ENCODE measurements at places on chromosomes 4 and X.
A peak's percentile ranks its signal among the peaks of the same experiment; 100 is the strongest.

DNA sequence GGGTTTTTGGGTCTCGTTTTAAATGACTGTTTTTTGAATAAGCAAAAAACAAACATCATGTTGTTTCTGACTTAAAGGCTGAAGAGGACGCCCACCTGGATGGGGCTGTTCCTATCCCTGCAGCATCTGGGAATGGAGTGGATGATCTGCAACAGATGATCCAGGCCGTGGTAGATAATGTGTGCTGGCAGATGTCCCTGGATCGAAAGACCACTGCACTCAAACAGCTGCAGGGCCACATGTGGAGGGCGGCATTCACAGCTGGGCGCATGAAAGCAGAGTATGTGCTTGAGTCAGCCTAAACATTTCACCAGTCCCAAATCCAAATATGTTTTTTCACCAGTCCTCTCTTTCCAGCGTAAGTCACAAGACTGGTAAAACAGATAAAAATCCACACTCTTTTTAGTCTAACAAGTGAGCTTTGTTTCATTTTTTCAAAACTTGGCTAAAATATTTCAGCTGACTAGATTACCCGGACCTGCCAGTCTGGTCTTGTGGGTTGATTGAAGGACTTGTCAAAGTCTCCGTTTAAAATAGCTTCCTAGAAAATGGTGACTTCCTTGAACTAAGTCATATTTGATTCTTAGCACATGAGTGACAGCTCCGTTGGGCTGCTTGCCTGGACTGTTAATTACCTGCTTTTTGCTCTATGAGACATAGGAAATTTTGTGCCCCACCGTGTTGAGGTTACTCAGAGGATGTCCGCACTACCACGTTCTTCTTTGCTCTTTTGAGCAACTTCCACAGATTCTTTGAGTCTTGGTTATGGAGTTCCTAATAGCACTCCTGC is 20.8 kb downstream of the ENOPH1 start:
- DNase-seq, result no peak

GRCh38 chrX:31245714-31246113 is 173.9 kb upstream of the FTHL17 start:
- no peak for DNase-seq

- DNase-seq, result no peak
These were observed 90.0 kb downstream of the MAOA start for GRCh38 chrX:43745938-43746721.

GRCh38 chr4:84298023-84298718 is 200.9 kb downstream of the NKX6-1 start:
- no peak for DNase-seq

DNA sequence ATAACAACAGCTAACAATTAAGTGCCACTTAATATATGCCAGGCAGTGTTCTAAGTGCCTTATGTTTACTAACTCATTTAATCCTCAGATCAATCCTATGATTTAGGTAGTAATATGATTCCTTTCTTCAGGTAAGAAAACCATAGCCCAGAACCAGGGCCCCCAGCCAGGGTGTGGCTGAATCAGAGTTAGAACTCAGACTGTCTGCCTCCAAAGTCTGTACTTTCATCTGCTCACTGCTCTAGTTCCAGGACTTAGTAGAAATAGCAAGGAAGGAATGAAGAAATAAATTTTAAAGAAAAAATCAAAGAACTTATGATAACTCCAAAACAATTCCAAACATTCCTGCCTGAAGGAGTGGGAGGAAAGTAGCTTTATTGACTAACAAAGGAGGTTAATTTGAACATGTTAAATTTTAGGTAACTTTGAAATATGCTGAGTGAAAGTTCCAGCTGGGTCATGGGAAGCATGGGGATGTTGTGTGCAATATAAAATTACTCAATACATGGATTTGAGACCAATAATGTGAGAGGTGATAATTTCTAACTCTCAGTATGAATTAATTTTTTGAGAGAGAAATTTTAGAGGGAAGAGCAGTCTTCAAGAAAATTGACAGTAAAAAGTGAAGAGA is 8.8 kb upstream of the ADH1C start:
- DNase-seq, result no peak

DNA sequence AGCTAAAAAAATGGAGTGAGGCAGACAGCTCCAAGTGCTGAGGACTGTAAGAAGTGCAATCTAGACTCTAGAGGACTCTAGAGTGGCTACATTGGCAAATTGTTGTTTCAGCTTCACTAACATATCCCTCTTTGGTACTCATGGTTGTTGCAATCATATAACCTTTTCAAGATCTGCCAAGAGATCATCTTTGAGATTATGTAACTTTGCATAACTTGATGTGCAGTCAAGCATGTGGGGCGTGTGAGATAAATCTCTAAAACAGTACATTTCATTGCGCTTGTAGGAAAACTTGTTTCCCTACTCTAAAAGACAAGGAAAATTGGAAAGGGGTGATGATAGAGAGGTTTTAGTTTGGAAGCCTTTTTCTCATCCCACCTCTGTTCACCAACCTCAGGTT is 11.2 kb upstream of the BRS3 start:
- DNase-seq, result no peak

DNA sequence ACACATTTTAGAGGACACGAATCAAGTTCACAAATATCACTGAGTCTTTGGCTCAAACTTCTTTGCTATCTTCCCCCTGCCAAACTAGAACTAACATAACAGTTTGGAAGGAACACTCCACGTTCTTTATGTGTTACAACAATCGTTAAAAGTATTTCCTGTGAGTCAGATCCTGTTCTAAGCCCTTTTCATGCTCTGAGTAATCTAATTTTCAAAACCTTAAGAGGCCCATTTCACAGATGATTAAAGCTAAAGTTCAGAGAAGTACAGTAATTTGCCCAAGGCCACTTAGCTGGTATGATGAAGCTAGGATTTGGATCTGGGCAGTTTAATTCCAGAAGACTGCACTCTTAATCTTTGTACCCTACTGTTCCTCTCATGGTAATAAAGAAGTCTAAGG is 854.4 kb upstream of the INTU start:
- peak; percentile 87 for DNase-seq

- DNase-seq, result peak; percentile 49
These were observed 807 bp downstream of the USP9X start for GRCh38 chrX:41085878-41086626.

- DNase-seq, result no peak
These were observed 3.8 kb downstream of the SCML1 start for GRCh38 chrX:17741123-17741511.

- no peak for DNase-seq
These were observed 682.3 kb downstream of the TRIML1 start for GRCh38 chr4:188821500-188821899.

DNA sequence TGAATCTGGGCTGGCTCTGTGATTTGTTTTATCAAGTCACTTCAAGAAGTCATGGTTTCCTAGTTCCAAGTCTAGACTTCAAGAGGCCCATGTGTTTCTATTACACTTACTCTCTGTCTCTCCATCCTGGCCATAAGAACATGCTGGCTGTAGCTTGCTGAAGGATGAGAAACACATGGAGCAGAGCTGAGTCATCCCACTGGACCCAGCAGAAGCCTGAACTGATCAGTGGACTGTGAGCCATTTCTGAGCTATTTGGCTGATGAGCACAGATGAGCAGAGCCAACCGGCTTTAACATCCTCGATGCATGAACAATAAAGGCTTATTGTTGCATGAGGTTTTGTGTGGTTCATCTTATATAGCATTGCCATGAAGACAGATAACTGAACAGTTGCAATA is 290.6 kb upstream of the BOD1L1 start:
- peak; percentile 100 for DNase-seq

DNA sequence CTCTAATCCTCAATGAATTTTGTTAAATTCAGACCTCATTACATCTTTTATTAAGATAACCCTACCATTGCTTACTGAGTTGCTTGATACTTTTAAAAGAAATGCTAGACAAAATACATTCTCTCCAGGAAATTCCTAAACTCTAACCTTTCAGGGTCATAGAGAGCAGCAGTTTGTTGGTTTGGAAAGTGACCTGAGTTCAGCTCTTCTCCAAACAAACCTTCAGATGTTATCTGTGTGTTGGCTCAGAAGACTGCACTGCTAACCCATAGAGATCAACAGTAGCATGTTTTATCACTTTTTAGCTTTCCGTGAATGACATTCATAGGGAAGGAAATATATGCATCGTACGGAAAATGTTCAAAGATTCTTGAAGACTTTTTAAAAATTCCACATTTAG is 101.8 kb upstream of the VEGFC start:
- no peak for DNase-seq

DNA sequence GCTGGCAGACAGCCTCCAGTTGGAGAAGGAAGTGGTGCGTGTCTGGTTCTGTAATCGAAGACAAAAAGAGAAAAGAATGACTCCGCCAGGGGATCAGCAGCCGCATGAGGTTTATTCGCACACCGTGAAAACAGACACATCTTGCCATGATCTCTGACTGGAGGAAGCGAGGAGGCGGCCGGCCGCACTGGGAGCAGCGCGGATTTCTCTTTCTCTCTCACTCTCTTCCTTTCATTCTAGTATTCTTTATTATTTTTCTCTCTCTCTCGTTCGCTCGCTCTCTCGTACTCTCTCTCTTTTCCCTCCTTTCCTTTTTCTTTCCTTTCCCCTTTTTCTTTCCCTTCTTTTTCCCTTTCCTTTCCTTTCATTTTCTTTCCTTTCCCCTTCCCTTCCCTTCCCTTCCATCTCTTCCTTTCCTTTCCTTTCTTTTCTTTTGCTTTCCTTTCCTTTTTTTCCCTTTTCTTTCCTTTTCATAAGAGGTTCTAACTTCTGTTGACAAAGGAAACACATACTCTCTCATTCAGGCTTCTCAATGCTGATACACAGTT is 1.2 kb downstream of the POU3F4 start:
- DNase-seq, result no peak

- no peak for DNase-seq
These were observed 931 bp downstream of the DDX60 start for GRCh38 chr4:168317621-168318020.

- peak; percentile 38 for DNase-seq
These were observed 426.5 kb upstream of the PABPC4L start for GRCh38 chr4:134628066-134628465.

DNA sequence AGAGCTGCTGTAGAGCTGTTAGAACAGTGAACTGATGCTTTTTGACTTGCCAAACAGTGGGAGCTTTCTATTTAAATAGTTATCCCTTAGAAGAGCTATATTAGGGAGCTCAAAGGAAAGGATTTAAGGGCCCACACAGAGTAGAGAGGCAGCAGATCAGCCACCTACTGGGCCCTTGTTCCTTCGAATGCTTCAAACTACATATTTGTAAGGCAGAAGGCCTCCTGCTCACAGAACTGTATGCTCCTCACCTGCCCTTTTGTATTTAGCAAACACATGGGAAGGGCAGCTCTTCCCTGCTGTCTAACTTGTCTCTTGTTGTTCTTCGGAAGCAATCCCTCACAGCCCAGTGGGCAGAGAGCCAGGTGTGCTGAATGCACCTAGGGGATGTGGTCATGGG is 38.0 kb downstream of the IL1RAPL1 start:
- no peak for DNase-seq

GRCh38 chr4:141891260-141892120 is 255.1 kb downstream of the IL15 start:
- no peak for DNase-seq

- DNase-seq, result peak; percentile 63
These were observed 331.5 kb downstream of the RPA4 start for GRCh38 chrX:97215186-97215585.

GRCh38 chr4:182492423-182492822 is 249.2 kb downstream of the TENM3 start:
- peak; percentile 82 for DNase-seq

- no peak for DNase-seq
These were observed 157.6 kb downstream of the TENM3 start for GRCh38 chr4:182400790-182401189.

- peak; percentile 14 for DNase-seq
These were observed 71.5 kb downstream of the ARHGEF9 start for GRCh38 chrX:63713526-63713925.

- DNase-seq, result no peak
These were observed 10.9 kb downstream of the NAT8L start for GRCh38 chr4:2069986-2070385.

GRCh38 chrX:39823854-39824253 is 273.9 kb downstream of the BCOR start:
- DNase-seq, result no peak

GRCh38 chrX:46965125-46965758 is 53.0 kb downstream of the JADE3 start:
- DNase-seq, result peak; percentile 50

DNA sequence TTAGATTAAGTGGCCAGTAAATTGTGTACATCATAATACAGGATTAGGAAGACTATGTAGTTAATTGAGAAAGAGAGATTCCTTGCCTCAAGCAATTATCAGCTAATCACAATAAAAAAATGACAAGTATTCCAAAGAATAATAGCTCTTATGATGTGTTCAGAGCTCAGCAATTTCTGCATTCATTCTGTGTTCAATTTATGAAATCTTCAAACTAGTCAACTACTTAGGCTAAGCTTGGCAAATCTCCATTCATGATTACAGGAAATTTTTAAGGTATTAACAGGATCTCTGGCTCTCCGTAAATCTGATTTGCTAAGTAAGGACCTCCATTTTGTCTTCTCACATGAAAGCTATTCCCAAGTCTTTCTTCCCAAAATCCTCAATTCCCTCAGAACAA is 256.9 kb upstream of the TEX13A start:
- DNase-seq, result peak; percentile 56

DNA sequence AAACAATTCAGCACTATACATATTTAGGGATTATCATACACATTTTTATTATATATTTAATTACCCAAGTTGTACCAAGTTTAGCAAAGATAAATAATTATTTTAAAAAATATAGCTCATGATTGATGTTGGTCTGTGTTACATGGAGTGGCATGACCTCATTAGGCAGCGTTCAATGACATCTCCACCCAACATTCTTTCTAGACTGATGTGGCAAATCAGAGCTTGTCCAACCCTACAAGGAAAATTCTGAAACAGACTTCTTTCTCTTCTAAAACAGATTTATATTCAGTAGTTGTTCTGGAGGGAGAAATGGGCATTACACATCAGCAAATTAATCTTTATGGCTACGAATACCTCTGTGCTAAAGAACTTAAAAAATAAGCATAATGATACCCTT is 189.7 kb downstream of the PDGFC start:
- peak; percentile 59 for DNase-seq

DNA sequence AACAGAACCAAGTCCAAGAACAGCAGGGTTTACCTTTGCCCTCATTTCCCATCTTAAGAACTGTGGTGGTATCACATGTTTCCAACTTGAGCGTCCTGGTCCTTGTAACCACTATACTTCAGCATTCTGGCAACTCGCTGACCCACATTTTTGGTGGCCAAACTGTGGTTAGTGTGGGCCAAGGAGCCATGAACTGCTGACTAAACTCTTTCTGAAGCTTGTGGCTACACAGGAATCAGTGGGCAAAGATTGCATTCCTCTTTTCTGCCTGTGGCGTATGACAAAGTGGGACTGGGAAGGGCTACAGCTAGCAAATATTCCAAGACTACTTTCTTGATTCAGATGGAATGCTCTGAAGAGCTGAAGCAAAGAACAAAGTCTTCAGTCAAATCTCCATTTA is 106.3 kb upstream of the MID1 start:
- DNase-seq, result peak; percentile 72

- DNase-seq, result no peak
These were observed 46.6 kb downstream of the TSPAN7 start for GRCh38 chrX:38607976-38608375.

Measured in fibroblast of skin of right biceps (primary cell).